ENCODE measurements at places on chromosomes 6 and 20.

DNA sequence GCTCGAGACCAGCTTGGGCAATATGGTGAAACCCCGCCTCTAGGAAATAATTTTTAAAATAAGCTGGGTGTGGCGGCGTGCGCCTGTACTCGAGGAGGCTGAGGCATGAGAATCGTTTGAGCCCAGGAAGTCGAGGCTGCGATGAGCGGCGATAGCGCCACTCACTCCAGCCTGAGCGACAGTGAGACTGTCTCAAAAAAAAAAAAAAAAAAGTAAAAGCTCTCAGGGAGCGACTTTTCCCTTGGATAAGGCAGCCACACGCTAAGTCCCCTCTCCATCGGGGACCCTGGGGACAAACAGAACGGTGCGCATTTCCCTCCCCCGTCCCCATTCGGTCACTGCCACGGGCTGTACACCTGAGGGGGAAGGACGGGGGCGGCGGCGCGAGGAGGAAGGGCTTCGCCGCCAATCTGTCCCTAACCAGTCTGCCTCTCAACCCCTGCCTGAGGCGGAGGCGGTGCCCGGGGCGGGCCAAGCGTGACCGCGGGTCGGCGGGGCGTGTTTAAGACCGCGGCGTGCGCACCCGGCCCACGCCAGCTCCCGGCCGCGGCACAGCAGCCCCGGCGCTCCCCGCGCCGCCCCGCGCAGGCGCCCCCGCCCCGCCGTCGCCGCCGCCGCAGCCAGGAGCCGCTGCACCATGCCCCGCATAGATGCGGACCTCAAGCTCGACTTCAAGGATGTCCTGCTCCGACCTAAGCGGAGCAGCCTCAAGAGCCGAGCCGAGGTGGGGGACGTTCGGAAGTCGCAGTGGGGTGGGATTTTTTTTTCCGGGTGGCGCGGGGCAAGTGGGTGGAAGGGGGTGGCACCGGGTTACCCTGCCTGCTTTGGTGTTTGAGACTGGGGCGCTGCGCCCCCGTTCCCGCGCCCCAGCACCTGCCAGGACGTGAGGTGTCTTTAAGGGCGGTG lies at the start of gene GMPR:
Gene GMPR (plus strand): TSS at position 531 of the 906 bp plus-strand sequence. CDS start 107 bp downstream, at position 638.
- DNase-seq = no peak

DNA sequence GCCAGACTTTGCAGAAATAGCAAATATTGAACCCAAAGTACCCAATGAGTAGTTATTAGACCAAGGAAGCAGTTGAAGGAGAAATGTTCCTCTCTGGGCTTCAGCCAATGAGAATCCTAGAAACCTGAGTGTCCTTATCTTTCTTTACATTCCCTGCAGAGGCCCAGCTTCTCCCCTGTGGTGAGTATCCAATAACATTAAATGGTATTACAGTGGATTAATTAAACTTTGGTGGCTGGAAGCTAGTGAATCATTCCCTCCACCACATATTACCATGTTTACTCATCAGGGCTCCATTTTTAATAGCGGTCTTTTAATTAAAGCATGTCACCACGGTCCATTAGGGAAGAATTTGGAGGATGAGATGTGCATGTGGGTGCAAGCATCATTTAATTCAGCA lies 74.0 kb downstream of the UNC5CL start:
- DNase-seq = no peak

GRCh38 chr6:151493804-151494234 lies at the start of gene CCDC170:
Gene CCDC170 (plus strand): TSS chr6:151494017. CDS start chr6:151494129, 112 bp downstream.
- DNase-seq = no peak

GRCh38 chr6:168606722-168607121 lies 165.7 kb downstream of the SMOC2 start:
- no peak for DNase-seq

DNA sequence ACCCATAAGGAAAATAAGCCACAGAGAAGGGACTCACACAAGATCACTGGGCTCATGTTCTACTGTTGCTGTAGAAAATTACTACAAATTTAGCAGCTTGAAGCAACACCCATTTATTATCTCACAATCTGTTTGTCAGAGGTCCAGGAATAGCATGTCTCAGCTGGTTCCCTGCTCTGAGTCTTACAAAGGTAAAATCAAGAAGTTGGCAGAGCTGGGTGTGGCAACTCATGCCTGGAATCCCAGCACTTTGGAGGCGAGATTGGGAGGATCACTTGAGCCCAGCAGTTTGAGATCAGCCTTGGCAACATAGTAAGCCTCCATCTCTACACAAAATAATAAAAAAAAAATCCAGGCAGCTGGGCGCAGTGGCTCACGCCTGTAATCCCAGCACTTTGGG lies 28.5 kb upstream of the ZNF831 start:
- no peak for DNase-seq

- no peak for DNase-seq
These were observed 78.3 kb downstream of the MAP7 start for GRCh38 chr6:136471922-136472321.

- no peak for DNase-seq
These were observed 125.6 kb upstream of the STXBP5 start for GRCh38 chr6:147078602-147079001.

GRCh38 chr6:160035693-160036330 lies 66.9 kb downstream of the IGF2R start:
- DNase-seq = no peak

GRCh38 chr6:159043251-159043650 lies 1.5 kb downstream of the TAGAP start:
- DNase-seq = no peak

- no peak for DNase-seq
These were observed 1.5 kb upstream of the SNRNP48 start for GRCh38 chr6:7588506-7588905.

DNA sequence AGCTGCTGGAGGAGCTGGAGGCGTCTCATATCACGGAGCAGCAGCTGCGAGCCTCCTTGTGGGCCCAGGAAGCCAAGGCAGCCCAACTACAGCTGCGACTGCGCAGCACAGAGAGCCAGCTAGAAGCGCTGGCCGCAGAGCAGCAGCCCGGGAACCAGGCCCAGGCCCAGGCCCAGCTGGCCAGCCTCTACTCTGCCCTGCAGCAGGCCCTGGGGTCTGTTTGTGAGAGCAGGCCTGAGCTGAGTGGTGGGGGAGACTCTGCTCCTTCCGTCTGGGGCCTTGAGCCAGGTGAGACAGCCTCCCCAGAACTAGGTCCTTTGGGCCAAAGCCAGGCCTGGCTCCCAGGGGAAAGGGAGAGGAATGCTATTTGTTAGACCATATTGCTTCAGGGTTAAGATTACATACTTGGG lies 31.7 kb downstream of the C20orf173 start:
- DNase-seq = no peak

GRCh38 chr6:89009624-89010059 lies 46.2 kb upstream of the RNGTT start:
- DNase-seq = no peak

DNA sequence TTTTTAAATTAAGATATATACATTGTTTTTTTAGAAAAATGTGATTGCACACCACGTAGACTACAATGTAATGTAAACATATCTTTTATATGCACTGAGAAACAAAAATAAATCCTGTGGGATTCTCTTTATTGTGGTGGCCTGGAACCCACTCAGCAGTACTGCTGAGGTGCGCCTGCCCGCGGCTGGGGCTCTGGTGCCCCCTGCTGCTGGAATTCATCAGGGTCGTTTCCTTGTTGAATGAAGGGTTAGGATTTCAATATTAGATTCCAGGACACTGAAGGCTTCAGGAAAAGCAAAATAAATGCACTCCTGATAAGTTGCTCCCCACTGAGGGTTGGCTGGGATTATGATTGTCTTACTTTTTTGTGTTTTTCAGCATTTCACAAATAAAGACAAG lies 175.8 kb upstream of the GGTLC1 start:
- DNase-seq = no peak

DNA sequence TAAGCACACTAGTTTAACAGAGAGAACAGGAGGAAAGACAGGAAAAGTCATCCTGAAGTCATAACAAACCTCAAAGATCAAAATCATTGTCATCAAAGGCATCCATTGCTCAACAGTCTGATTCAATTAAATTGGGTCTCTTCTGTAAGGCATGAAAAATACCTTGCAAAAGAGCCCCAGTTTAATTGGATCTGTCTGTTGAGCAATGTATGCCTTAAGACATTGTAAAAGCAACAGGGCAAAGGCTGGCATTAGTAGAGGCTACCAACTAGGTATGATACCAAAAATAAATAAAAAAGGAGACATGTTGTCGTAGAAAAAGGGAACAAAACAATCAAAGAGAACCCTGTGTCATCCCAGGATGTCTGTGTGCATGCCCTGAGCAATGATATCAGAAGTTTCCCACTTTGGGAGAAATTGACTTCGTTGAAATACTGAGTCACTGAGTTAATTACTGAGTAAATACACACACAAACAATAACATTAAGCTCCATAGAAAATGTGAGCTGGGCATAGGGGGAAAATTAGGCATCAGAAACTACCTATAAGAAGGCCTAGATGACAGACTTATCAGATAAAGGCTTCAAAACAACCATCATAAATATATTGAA lies 1013.8 kb upstream of the CITED2 start:
- DNase-seq = no peak

DNA sequence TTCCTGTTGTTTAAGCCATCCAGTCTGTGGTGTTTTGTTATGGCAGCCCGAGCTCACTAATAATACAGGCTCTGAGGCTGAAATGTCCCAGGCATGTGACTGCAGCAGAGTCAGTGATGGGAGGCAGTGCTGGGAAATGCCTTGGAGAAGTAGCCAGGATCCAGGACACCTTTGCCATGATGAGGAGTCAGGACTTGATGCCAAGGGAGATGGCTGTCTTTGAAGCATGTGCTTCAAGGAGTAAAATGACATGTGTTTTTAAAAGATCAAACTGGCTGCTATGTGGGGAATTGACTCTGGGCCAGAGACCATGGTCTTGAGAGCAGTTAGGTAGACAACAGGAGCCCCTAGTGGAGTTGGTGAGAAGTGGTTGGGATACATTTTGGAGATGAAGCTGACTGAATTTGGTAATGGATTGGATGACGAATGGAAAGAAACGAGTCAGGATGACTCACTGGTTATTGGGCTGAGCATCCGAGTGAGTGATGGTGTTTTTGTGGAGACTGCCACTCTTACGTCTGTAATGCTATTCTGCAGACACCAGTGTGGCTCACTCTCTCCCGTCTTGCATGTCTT lies 322.2 kb downstream of the PLCB1 start:
- peak; percentile 24 for DNase-seq

DNA sequence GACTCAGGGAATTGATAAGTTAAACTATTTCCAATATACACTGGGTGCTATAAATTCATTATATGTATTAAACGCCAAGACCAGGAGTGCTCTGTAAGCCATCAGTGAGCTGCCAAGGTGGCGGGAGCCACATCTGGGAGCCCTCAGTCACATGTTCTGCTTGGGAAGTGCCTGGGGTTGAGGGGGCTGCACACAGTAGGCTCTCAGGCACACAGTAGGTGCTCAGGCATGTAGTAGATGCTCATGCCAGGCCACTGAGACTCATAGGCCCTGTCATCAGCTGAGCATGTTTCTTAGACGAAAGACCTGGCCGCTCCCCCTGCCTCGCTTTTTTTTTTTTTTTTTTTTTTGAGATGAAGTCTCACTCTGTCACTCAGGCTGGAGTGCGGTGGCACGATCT lies 83.3 kb upstream of the BHLHE23 start:
- DNase-seq = no peak

DNA sequence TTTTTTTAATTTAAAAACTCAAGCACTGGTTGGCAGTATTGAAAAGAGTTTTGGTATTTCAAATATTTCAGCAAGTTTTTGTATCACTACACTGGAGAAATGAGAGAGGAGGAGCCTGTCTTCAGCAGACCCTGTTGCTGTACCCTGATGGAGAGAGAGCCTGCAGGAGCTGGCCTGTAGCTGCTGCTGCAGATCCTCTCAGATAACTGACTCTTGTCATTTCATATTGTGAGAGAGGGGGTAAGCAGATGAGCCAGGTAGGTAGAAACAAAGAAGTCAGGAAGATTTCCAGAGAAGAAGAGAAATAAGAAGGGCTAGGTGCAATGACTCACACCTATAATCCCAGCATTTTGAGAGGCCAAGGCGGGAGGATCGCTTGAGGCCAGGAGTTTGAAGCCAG lies 64.1 kb upstream of the TBC1D7 start:
- DNase-seq = no peak

All from SIG-M5 (cell line).